ENCODE measurements at places on chromosomes 7 and 10.

DNA sequence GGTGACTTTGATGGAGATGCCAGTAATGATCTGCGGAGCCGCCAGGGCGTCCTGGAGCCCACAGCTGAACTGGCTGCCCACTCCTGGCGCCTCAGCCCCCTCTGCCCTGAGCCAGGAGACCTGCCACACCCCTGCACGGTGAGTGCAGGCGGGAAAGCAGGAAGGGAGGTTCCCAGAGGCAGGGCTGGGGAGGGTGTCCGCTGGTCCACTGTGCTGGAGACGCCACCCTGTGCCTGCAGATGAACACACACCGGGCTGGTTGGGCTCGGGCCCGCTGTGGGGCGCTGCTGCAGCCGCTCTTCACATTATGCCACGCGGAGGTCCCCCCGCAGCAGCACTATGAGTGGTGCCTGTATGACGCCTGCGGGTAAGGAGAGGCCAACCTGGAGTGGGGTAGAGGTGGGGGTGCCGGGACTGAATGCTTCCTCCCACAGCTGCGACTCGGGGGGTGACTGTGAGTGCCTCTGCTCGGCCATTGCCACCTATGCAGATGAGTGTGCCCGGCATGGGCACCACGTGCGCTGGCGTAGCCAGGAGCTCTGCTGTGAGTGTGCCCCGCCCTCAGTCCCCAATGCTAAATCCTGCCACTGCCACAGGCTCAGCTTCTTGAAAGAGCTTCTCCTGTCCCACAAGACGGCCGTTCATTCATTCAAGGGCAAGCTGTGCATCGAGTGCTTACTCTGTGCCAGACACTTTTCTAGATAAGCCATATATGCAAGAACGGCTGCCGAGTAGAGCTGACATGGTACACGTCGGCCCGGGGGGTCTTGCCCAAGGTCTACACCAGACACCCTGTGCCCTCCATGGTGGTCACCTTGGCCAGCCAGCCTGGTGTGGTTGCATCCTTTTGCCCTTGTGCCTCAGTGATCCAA is 14.3 kb upstream of the ZNF467 start:
- no peak for DNase-seq

DNA sequence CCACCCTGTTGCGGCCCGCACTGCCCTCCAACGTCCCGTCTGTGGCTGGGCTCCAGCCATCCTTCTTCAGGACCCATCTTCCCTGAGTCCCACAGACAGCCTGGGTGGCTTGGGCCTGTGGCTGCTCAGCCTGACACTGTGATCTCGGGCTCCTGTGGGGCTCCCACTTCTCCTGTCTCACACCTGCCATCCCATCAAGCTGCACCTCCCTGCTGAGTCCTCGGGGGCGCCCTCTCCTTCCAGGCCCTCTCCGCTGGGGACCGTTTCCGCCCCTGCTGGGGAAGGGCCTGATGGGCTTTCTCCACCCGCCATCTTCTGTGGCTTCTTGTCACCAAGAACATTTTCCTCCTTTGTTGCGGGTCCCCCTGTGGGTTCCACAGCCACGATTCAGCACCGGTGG is 173.8 kb upstream of the PPP2R2D start:
- no peak for DNase-seq

GRCh38 chr7:78770422-78771410 is 682.8 kb downstream of the MAGI2 start:
- DNase-seq, result no peak

DNA sequence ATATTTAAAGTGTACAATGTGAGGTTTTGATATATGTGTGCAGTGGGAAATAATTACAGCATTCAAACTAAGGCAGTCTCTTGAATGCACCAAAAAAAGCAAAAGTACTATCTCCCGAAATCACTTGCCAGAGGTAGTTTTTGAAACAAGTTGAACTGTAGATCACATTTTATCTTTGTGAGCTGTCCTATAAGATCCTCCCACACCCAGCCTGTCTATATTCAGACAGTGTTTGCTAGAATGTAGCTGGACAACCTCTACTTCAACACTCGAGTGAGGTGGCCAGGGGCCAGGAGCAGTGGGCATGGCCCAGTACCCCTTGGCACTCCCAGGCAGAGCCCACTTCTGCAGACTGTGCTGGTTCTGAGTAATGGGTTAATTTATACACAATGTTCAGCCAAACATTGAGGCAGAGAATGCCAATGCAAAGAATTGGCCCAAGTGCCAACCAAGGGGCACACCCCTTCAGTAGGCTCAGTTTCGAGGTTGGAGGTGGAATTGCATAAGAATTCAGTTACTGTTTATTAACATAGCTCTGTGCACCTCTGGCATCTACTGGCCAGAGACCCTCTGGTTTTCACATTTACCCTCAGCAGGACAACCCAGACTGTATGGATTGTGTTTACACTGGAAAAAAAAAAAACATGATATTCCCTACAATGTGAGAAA is 70.5 kb downstream of the AHR start:
- no peak for DNase-seq

- DNase-seq, result no peak
Observed at GRCh38 chr10:126268013-126268920, 120.0 kb downstream of the ADAM12 start.

- no peak for DNase-seq
Observed at GRCh38 chr10:5488272-5489161, 10.9 kb downstream of the CALML5 start.

- DNase-seq, result no peak
Observed at GRCh38 chr7:70434376-70434775, 697.6 kb upstream of the GALNT17 start.

Measured in stimulated activated CD8-positive, alpha-beta memory T cell treated with anti-CD3 and anti-CD28 coated beads, Interleukin-4, amount 100 ng/mL, for 4 hours (primary cell).